ENCODE measurements at places on chromosomes 5 and 9.
A peak's percentile ranks its signal among the peaks of the same experiment; 100 is the strongest.

DNA sequence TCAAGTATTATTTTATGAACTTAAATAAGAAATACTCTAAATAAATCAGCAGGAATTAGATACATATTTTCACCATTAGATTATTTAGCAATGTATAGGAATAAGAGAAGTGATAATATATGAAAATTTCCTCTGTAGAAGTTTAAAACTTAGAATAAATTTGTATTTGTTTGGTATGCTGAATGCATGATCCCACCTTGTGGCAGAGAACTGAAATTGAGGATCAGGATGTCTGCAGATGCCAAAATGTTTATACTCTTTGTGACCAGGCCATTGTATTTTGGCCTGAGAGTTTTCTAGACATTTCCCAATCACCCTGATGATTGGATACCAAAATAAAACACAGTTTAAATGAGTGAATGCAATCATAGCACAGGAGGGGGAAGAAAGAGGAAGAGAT lies 6.3 kb downstream of the TYRP1 start:
- no peak for DNase-seq

DNA sequence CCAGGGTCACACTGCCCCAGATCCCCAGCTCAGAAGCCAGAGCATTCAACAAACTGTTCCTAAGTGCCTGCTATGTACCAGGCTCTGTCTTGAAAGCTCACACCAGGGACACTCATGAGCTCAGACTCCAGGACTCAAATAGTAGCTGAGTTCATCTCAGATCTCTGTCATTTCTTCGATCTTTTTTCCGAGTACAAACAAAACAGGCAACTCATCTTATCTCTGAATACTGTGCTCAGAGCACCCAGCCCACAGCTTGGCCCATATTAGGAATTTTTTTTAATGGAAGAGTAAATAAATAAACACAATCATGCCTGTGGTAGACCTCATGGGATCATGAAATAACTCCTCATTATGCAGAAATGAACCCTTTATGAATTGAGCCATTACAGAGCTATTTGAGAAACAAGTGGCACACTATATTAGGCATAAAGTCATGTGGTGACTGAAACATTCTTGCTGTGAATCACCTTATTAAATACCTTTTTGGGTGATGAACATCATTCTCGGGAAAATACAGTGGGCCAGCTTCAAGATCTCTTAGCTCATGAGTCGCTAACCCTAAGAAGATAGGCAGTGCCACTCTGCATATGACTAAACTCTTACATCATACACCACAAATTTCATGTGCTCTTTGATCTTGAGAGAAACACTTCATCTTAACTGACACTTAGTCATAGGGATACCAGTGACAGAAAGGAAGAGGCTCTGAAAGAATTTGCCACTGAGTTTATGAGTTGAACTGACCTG lies 9.9 kb downstream of the SH3RF2 start:
- DNase-seq, result peak; percentile 59

DNA sequence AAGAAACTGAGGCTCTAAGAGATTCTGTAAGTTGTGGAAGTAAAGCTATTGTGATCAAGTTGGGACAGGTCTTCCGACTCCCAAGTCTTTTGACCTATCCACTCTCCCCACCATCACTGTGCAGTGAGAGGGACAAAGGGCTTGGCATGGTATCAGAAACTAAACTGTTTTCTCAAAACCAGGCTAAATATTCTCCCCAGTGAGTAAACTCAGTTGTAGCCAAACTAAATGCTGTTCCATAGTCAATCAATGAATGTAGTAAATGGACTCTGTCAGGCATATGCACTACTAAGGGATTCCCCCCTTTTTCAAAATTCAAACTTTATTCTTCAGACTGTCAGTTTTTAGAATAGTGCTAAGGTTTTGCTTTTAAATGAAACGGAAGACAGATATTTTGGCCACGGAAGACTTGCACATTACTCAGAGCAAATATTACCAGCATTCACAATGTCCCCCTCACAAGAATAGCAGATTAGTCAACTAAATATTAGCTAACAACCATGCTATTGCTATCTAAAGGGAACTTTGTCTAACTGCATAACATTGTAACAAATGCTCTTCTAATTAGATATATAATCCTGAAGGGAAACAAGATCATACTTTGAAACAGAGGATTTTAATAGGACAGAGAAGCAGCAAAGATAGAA lies 7.1 kb downstream of the PRKAA1 start:
- no peak for DNase-seq

GRCh38 chr5:178450121-178451028 lies 139.8 kb downstream of the COL23A1 start:
- DNase-seq, result no peak

DNA sequence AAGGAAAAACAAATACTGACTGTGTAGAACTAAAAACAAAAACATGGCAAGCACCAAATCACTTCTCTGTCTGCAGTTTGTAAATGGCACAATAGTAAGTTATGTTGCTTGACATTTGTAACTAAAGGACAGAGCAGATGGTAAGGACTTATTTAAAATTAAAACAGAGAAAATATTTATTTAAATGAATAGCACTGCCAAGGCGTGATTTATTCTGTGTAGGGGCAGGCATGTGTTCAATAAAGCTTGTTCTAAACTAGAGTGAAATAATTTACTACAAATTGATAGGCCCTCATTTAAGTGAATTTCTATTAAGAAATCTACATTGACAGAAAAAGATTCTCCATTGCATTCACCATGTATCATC lies 231.5 kb downstream of the CYLC2 start:
- no peak for DNase-seq

Data from T-helper 2 cell treated with Interferon-gamma antibody and Interleukin-4, amounts not matched to agents 5 μg/mL and 100 μg/mL, for 36 hours (primary cell).